ENCODE measurements at places on chromosomes 11 and 22. TPM values are rescaled to one million over a fixed set of nuclear protein-coding genes. Genes with fewer than 3 reads are reported as not detected.

YPEL1 gene
- 6.2 TPM for total RNA-seq

PRG3 gene
- total RNA-seq, result not detected

OR52A1 gene
- not detected for total RNA-seq

APOBEC3G gene
- 5.1 TPM for total RNA-seq

CD6 gene
- not detected for total RNA-seq

SUN2 gene
- total RNA-seq, result 133 TPM

BRSK2 gene
- total RNA-seq, result 0.20 TPM

SFI1 gene
- total RNA-seq, result 46.4 TPM

POU2AF1 gene
- total RNA-seq, result not detected

CYTH4 gene
- total RNA-seq, result not detected

All from endothelial cell of umbilical vein (primary cell).